Stimulated activated naive CD4-positive, alpha-beta T cell (primary cell): ENCODE measurements at places on chromosomes 2 and 18.

- peak; percentile 58 for DNase-seq
These were observed at the start of gene CHN1 for GRCh38 chr2:175004980-175005732. Gene CHN1, minus strand, starts transcription at chr2:175005381. Its CDS starts 469 bp downstream, at chr2:175004912.

GRCh38 chr2:162266460-162266760 lies 23.2 kb upstream of the FAP start:
- DNase-seq, result no peak

- no peak for DNase-seq
These were observed 1616.8 kb upstream of the ACVR2A start for GRCh38 chr2:146228020-146228393.

GRCh38 chr18:60062396-60062795 lies 162.6 kb downstream of the PMAIP1 start:
- DNase-seq, result no peak

DNA sequence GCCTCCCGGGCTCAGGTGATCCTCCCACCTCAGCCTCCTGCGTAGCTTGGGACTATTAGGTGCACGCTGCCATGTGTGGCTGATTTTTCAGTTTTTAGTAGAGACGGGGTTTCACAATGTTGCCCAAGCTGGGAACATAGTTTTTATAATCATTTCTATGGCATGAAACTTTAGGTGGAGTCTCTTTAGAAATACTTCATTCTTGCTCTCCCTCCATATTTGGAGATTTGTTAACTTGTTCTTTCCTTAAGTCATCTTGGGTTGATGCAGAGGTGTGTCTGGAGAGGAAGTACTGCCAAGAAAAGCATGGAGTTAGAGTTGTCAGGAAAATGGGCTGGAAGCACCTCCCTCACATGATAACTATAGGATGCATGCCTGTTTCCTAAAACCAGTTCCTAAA lies 17.4 kb downstream of the ZNF532 start:
- no peak for DNase-seq

GRCh38 chr2:191847764-191848163 lies 876 bp upstream of the CAVIN2 start:
- DNase-seq, result no peak

DNA sequence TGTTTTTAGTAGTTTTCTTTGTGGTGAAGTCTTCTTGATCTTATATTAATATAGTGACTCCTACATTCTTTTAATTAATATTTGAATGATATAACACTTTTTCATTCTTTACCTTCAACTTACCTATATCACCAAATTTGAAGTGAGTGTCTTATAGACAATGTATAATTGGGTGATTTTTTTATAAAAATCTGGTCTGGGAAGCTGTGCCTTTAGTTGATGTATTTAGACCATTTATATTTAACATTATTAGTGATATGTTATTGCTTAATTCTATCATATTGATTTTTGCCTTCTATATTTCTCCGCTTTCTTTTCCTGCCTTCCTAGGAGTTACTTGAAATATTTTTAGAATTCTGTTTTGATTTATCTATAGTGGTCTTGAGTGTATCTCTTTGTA lies 16.4 kb downstream of the TMEM182 start:
- DNase-seq, result no peak

DNA sequence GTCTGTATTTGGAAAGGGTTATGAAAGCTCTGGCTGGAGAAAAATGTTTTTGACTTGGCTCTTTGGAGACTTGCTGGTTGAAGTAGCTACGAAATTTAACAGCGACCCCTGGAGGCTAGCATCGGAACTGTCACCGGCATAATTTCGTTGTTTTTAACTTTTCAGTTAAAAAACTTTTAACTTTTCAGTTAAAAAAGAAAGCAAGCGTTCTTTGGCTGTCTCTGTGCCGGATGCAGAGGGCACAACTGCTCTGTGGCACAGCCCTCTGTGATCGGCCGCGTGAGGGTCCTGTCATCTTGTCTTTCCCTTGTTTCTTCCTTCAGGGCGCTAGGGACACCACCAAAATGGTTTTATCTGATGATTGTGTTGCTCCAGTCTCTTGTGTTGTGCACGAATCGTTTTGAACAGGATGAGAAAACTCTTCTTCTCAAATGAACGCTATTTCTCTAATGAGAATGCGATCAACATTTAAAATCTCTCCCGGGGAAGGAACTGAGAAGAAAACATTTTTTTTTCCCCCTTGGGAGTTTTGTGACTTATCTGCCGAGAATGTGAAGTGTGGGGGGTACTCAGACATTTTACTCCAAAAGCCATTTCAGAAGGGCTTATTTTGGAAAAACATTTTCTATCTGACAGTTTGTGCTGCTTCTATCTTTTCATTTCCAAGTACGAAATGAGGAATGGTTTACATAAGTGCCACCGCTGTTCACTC lies 57.1 kb downstream of the ADCYAP1 start:
- DNase-seq, result no peak

GRCh38 chr18:68997845-68998244 lies 200.0 kb downstream of the CCDC102B start:
- no peak for DNase-seq

GRCh38 chr2:145380436-145381017 lies 860.6 kb upstream of the ZEB2 start:
- no peak for DNase-seq

DNA sequence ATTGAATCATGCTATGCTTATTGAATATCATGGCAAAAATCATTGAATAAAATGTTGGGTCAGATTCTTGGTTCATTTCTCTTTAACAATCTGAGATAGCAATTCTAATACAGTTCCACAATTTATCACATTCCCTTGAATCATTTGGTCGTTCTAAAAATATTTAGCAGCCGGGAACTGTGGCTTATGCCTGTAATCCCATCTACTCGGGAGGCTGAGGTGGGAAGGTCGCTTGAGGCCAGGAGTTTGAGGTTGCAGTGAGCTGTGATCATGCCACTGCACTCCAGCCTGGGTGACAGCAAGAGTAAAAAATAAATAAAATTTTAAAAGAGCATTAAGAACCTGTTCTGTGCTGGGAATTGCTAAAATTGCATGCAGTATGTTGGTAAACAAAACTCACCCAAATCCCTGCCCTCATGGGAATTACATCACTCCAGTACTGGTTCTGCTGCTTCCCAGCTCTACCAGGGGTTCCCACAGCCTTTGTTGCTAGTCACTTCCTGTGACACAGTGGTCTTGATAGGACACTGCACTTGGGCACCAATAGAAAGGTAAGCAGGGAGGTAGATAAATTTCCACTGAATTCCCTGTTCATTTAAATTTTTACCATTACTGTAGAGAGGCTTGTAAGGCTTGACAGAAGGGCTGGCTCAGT lies 200.4 kb downstream of the CTNNA2 start:
- no peak for DNase-seq

- DNase-seq, result no peak
These were observed 51.0 kb downstream of the KCNG2 start for GRCh38 chr18:79848579-79849327.

GRCh38 chr2:38553554-38553953 lies 49.2 kb downstream of the HNRNPLL start:
- no peak for DNase-seq

GRCh38 chr18:9941103-9941502 lies 27.3 kb downstream of the VAPA start:
- no peak for DNase-seq

GRCh38 chr2:240501531-240501991 lies 56.2 kb downstream of the ANKMY1 start:
- DNase-seq, result no peak

GRCh38 chr18:7844418-7844817 lies 277.3 kb downstream of the PTPRM start:
- no peak for DNase-seq

DNA sequence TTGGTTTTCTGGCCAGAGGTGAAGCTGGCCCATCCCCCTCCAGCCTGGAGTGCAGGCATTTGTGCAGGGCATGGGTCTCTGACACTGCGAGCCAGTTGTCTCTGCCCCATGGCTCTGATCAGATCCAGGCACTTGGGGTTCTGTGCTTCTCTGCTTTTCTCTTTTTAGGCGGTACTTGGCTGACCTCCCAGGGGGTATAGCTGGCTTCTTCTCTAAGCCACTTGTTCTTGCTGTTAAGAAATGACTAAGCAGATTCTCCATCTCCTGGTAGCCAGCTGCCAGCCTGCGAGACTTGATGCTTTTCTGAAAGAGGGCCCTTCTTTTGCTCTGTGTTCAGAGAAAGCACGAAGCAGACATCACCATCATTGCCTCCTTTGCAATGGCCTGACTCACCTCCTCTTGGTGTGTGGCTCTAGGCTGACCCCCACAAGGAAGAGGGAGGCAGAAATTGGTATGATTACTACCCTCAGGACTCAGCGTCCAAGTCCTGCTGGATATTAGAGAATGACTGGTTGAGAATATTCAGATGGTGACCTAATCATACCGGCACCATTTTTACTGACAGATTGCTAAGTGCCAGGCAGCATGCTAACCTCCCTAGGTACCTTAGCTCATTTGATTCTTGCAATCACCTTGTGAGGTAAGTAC lies 32.7 kb downstream of the TNP1 start:
- DNase-seq, result no peak

- no peak for DNase-seq
These were observed 34.9 kb downstream of the EFR3B start for GRCh38 chr2:25076749-25077148.

DNA sequence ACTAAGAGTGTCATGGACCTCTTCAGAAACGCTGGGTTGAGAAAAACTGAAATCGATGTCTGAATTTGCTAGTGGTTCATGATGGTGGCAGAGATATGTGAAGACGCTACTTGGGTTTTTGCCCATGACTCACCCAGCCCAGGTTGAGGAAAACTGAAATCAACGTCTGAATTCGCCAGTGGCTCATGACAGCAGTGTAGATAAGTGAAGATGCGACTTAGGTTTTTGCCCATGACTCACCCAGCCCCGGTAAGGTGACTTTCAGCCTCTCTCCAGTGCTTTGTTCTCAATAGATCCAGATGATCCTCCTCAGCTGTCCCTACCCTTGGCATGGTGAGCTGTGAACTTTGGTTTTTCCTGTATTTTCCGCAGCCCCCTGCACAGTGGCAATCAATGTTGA lies 105.3 kb upstream of the SIX3 start:
- DNase-seq, result no peak
